ENCODE measurements at places on chromosomes 16 and 17. TPM values are rescaled to one million over a fixed set of nuclear protein-coding genes. Genes with fewer than 3 reads are reported as not detected.
A peak's percentile ranks its signal among the peaks of the same experiment; 100 is the strongest.

GRCh38 chr17:40070709-40071312 lies 8.0 kb downstream of the THRA start:
- peak; percentile 54 for DNase-seq

IRX6 gene
- total RNA-seq = 3.8 TPM

INCA1 gene
- total RNA-seq = 5.7 TPM

GRCh38 chr17:70067134-70067533 lies 7.9 kb upstream of the KCNJ16 start:
- DNase-seq = no peak

TBC1D3I gene
- total RNA-seq = 0.25 TPM

SCARF1 gene
- 4.8 TPM for total RNA-seq
